ENCODE measurements at places on chromosomes 13 and 19.

DNA sequence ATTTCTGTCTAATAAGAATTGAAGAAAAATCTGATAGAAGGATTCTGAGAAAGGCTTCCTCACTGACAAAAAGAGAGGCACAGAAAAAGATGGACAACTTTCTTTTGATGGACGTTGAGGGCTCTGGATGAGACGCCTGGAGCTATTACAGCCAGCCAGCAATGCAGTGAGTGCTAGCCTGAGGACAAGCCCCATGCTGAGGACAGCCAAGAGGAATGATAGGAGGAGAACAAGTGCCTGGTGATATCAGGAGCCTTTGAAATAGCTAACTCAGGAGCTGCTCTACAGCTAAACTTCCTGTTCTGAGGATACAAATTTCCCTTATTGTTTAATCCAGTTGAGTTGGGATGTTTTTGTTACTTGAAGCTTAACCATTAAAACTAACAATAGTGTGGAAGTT, 212.3 kb downstream of the COG6 start:
- DNase-seq, result no peak

DNA sequence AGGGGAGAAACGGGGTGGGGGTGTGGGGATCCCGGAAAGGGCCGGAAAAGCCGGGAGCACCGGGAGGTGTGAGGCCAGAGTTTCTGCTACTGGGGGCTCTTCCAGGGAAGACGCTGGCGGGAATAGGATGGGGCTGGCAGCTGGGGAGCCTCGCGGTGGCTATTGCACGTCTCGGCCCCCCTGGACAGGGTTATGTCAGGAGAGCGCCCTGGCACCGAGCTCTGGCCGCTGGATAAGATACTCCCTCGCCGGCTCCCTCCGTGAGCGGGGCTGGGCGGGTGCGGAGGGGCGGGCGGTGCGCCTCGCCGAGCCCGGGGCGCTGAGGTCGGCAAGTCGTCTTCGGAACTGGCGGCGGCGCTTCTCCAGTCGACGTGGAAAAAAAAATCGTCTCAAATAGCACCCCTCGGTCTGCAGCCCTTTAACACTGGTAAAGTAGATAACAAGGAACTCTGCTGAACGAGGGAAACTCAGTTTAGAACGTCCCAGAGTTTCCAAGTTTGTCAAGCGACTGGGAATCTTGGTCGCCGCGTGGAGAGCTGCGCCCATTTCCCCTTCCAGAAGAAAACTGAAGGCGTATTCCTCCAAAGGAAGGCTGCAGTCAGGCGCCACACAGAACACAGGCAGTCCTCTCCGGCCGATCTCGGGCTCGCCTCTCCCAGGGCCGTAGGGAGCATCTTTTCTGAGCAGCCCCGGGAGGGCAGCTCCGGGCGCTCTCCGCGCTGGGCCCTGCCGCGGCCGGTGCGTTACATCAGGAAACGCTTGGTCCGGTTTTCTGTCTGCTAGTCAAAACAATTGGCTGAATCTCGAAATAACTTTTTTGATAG, 115.1 kb downstream of the KCNRG start:
- DNase-seq, result peak; percentile 40

DNA sequence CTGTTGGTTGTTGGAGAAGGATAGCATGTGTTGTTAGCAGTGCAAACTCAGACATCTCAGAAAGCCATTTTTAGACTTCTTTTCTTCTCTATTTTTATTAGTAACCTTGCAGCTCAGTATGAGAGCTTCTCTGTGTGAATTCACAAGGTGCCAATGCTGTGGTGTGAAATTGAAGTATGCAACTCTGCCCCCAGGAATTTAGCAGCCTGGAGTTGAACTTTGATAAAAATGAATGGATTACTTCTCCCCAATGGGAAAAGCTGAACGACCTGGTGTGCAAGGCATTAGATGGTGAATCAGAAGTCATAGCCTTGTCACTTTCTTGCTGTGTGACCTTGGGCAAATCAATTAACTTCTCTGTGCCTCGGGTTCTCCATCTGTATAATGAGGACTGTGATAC, 512.3 kb upstream of the PCDH9 start:
- no peak for DNase-seq

DNA sequence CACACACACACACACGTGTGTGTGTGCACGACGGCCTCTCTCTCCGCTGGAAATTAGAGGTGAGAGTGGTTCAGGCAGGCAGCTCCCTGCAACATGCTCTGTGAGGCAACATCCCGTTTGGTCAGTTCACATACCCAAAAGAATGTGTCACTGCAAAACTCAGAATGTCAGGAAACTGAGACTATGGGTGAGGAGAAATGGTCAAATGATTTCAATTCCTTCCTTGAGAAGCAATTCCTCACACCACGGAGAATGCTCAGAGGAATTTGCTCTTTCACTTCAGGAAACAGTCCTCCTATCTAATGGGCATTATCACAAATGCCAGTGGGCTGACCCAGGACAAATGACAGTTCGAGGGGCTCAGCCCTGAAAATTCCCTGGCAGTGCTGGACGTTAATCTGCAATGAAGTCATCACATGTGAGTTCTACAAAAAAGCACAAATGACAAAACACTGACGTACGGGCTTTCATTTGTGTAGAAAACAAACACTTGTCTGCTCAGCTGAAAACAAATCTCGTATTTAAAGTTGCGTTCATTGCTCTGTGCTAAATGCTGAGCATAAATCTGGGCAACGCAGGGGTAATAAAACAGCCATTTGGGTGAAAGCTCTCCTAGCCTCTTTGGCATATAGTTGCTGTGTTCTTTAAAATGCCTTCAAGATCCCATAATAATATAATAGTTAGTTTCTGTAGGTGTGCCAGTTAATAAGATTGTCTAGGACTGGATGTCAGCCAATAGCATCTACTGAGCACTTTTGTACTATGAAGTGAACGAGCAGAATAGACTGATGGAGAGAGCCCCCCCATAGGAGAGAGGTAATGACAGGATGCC, 18.6 kb upstream of the LATS2 start:
- DNase-seq, result no peak

DNA sequence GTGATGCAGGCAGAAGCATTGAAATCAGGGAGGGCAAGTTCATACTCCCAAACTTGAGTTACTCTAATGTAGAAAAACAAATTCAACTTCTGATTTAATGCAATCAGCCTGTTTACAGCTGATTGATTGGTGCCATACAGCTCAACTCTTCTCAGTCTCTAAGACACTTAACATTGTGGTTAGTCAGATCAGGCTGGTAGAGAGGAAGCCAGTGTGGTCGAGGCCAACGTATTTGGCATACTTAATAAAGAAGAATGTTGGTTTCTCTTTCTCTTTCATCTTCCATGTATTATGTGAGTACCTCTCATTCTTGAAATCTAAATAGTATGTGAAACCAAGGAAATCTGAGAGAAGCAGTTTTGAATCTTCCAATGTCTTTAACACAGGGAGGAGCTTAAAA, 255.0 kb upstream of the SLITRK1 start:
- peak; percentile 82 for DNase-seq

DNA sequence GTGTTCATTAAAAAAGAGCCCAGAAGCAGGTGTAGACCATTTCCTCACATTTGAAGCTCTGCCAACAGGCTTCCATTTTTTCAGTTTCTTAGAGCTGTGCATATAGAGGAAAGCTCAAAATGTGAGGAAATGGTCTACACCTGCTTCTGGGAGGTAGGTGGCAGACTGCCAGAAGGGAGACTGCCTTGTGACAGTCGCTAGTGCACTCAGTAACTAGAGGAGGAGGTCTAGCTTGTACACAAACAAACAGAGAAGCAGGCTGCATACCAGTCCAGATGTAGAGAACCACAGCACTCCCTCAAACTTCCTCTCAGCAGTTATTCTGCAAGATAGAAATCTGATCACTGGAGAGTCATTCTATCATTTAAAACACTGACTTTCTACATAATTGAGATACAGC, 800.2 kb downstream of the EFNB2 start:
- no peak for DNase-seq

DNA sequence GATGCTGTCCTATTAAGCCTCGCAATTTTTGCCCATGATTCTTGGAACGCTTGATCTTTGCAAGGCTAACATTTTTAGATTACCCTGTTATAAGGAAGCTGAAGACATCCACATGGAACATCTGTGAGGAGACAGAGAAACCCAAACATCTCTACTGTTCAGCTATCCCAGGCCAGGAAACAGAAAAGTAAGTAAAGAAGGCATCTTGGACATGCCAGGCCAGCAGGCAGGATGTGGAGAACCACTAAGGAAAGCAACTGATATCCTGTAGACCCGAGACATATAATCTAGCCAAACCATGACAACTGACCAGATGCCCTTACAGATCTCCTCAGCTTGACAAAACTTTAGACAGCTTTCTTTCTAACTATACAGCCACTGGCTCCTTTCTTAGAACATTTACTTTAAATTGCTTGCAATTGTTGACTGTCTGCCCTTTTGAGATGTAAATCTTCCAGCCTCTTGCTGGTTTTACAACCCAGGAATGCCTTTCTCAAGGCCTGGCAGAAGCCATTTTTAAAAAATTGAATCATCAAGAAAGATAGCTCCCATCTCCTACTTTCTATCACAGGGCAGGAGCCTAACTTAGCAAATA, 255.8 kb upstream of the DACH1 start:
- no peak for DNase-seq

- no peak for DNase-seq
Observed at GRCh38 chr19:42514449-42514848, 13.8 kb downstream of the CEACAM1 start.

DNA sequence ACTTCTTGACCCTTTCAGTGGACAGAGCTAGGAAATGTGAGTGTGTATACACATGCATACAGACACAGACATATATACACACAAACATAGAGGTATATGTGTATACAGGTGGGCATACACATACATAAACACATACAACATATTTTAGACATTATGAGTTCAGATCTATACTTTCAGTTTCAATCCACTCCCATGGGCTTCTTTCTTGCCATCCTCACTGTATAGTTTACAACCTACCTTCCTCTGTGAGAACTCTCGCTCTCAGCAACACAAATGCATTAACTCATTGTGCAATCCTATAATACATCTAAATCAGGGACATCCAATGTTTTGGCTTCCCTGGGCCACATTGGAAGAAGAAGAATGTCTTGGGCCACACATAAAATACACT, 21.2 kb upstream of the SCEL start:
- no peak for DNase-seq

- no peak for DNase-seq
Observed at GRCh38 chr19:41566001-41566400, 10.0 kb upstream of the CEACAM21 start.

GRCh38 chr19:14700711-14701375, 11.0 kb downstream of the ZNF333 start:
- DNase-seq, result no peak

DNA sequence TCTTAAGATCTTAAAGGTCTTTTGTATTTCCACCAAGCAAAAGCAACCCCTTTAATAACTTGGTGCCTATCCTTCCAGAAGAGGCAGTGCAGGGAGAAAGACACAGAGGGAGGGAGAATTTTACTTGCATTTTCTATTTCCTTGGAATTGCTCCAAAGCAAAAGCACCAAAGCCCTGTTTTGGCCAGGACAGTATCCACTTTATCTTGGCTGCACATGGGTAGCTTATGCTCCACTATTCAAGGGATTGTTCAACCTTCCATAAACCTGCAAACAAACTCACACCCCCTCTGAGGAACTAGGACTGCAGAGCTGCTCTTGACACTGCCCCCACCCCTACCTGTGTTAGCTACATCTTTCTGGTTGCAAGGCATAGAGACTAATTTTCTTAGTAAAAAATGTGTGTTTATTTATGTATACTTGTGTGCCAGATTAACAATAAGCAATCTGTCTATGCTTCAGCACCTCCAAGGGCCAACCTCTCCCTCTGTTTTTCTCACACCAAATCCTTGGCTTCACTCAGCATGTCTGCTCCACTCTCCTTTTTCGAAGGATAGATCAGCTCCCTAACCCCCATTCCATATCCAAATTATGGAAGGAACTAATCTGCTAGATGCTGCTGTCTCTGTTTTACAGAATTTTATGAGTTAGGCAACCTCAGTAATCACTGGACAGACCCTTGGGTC, 68.1 kb upstream of the KLF12 start:
- DNase-seq, result no peak

- no peak for DNase-seq
Observed at GRCh38 chr13:30968846-30969245, 36.4 kb downstream of the TEX26 start.

DNA sequence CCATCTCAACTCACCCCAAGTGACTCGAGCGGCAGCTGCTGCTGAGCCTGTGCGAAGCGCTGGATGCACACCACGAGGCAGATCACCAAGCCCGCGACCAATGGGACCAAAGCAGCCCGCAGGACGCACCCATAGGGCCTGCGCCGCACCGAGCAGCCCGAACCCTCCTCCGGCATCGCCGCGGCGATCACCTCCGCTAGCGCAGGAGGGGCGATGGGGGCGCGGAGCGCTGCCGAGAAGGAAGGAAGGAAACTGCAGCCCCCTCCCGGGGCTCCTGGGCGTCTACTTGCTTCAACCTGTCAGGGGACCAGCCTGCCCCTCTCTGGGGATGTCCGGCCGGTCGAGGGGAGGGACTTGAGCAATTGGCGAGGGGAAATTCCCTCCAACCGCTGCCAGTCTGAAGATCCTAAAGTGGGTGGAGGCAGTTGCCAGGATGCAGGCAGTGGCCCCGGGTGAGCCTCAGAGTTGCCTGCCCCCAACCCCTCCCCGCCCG, at the start of gene CD70:
CD70 (minus strand) TSS at position 324 of the 493 bp plus-strand sequence; CDS start at position 176, 148 bp downstream.
- DNase-seq, result peak; percentile 78

GRCh38 chr13:87244256-87244890, 426.8 kb upstream of the SLITRK5 start:
- DNase-seq, result no peak

GRCh38 chr13:91308299-91308698, 39.2 kb upstream of the MIR17HG start:
- no peak for DNase-seq

GRCh38 chr13:104320446-104320845, 1254.2 kb upstream of the SLC10A2 start:
- DNase-seq, result no peak

GRCh38 chr13:53015971-53016370, 12.6 kb upstream of the OLFM4 start:
- no peak for DNase-seq

- DNase-seq, result no peak
Observed at GRCh38 chr13:59464926-59465325, 698.8 kb downstream of the DIAPH3 start.

GRCh38 chr19:48492925-48493717, 18.5 kb downstream of the LMTK3 start:
- DNase-seq, result peak; percentile 88

Data from CD4-positive, alpha-beta T cell treated with Interleukin-17A for 1 hour (primary cell).